ENCODE measurements at places on chromosomes 2 and 18.

DNA sequence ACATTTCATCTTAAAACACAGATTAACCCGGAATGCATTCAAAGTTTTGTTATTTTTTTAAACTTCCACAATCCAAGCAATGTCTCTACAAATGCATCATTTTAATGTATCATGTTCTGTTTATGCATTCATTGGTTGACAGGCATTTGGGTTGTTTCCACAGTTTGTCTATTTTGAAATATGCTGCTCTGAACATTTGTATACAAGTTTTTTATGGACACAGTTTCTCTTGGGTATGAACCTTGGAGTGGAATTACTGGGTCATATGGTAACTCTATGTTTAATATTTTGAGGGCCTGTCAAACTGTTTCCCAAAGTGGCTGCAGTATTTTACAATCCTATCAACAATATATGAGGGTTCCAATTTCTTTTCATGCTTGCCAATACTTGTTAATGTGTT is 57.3 kb downstream of the GULP1 start:
- no peak for DNase-seq

- no peak for DNase-seq
These were observed 300.2 kb downstream of the CELF4 start for GRCh38 chr18:37265382-37265781.

GRCh38 chr18:23878336-23878900 is 136.1 kb upstream of the TTC39C start:
- DNase-seq, result no peak

DNA sequence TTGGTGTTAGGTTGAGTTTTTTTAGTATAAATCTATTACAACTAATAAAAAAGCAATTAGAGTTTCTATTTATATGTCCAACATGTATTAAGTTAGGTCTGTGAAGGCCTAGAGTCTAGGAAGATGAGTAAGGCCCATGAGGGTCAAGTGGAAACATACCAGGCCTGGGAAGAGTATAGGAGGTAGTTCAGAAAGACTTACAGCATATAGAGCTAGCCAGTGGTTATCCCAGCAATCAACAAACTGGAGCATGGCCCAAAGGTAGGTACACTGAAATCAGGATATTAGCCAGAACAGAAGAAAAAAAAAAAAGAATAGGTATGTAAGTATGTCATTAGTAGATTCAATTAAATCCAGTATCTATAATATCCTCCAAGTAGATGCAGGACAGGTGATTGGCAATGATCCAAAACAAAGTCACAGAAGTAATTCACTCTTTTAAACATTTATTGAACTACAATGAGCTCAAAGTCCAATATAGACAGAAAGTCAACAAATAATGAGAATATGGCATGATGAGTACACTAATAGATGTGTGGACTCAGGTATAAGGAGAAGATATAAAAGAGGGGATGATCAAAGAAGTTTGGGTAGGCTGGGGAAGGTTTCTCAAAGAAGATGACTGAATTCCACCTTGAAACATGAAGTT is 70.3 kb downstream of the IKZF2 start:
- no peak for DNase-seq

- no peak for DNase-seq
These were observed 588 bp downstream of the CHAC2 start for GRCh38 chr2:53768242-53768542.

- no peak for DNase-seq
These were observed 270.0 kb upstream of the TCF4 start for GRCh38 chr18:55857956-55858355.

DNA sequence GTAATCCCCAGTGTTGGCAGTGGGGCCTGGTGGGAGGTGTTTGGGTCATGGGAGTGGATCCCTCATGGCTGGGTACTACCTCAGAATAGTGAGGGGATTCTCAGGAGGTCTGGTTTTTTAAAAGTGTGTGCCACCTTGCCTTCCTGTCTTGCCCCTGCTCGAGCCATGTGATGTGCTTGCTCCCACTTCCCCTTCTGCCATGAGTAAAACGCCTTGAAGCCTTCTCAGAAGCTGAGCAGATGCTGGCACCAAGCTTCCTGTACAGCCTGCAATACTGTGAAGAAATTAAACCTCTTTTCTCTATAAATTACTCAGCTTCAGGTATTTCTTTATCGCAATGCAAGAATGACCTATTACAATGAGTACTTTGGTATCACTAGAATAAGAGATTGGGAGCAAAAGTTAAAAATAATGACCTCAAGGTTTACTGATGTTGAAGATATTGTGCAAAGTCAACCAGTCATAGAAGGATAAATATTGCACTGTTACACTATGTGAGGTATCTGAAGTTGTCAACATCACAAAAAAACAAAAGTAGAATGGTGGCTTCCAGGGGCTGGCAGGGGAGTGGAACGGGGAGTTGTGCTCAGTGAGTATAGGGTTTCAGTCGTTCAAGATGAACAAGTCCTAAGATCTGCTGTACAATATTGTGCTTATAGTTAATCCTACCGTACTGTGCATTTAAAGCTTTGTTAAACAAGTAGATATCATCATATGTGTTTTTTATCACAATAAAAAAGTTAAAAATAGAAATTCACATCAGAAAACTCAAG is 938.3 kb upstream of the CNTNAP5 start:
- no peak for DNase-seq

DNA sequence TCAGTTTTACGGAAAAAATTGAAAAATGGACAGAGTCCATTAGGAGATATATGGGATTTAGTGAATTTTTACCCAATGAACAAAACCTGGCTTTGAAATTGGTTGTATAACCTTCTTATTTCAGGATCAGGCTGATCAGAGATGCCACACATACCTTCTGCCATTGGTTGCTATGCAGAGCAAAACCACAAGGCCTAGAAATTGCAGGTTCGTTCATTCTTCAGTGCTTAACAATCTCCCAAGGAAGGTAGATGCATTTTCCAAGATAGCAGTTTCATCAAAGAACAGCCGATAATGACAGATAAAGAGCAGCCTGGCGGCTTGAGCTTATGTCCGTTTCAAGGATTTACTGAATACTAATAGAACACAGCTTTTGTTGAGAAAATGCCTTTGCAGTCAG is 868.8 kb downstream of the EPHA4 start:
- DNase-seq, result no peak

- DNase-seq, result no peak
These were observed 66.5 kb downstream of the DPP4 start for GRCh38 chr2:162007447-162008040.
